ENCODE measurements at places on chromosomes 4 and X.

DNA sequence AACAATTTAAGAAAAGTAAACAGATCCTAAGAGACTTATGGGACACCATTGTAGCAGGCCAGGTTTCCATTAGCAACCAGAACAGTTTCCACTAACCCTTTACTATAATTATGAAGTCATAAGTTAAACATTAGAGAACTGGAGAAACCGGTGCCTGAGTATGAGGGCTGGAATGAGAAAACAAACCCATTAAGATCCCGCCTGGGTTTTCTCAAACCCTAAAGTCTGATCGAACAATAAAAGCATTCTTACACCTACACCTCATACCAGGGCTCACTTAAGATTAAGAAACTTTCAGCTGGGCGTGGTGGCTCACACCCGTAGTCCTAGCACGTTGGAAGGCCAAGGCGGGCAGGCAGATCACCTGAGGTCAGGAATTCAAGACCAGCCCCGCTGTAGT lies 13.7 kb upstream of the DHX15 start:
- DNase-seq: no peak

- DNase-seq: no peak
These were observed 147.7 kb upstream of the GYPA start for GRCh38 chr4:144288011-144288903.

- DNase-seq: no peak
These were observed 597.6 kb upstream of the MAGEB2 start for GRCh38 chrX:29617725-29618124.

GRCh38 chrX:134692990-134693389 lies 34.7 kb upstream of the PLAC1 start:
- no peak for DNase-seq

DNA sequence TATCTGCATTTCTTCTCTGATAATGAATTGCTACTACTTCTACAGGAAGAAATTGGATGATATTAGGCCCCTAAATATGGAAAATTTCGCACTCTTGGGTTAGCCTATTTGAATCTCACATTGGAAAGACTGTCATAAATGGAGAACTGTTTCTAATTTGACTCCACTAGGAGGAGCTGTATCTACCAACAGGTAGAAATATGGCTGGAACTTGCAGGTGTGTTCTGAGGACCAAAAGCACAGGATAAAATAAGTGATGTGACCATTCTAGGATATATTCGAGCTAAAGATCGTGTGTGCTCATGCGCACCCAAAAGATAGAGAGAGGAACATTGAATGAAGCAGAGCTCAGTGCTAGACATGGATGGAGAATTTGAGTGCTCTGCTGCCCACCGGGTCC lies 4.8 kb upstream of the NKAP start:
- DNase-seq: no peak

GRCh38 chr4:152356428-152357034 lies 179.4 kb downstream of the FBXW7 start:
- no peak for DNase-seq

- no peak for DNase-seq
These were observed 602.8 kb upstream of the DIPK2B start for GRCh38 chrX:45803383-45803921.

- DNase-seq: no peak
These were observed 788 bp downstream of the SHROOM2 start for GRCh38 chrX:9786798-9787635.

GRCh38 chrX:29851857-29852605 lies 363.3 kb upstream of the MAGEB2 start:
- no peak for DNase-seq

DNA sequence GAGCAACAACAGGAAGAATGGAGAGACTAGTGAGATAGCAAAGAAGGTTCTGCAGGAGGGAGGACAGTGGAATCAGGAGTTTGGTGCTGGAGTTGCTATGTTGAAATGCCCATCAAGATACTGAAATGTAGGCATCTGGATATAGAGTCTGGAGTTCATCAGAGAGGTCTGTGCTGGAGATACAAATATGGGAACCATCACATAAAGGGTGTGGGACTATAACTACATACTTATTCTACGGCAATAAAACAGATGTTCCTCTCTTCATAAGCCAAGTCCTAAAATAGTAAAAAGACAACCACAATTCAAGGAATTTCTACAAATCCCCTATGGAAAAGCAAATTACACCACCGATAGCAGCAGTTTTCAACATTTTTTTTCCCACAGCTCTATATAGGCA lies 1.6 kb downstream of the MED14 start:
- DNase-seq: no peak

DNA sequence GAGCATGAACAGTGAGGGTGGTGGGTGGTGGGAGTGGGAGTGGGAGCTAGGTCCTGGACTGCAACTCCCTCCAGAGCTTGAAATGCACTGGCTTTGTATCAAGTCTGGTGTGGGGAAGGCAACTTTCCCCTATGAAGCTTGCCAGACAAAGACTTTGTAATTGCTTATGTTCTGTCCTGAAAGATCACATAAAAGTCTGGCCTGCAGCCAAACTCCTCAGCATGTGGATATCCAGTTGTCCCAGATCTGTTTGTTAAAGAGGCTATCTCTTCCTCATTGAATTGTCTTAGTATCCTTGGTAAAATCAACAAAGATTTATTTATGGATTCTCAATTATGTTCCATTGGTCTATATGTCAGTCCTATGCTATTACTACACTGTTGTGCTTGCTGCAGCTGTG lies 607.9 kb downstream of the GLUD2 start:
- DNase-seq: no peak

DNA sequence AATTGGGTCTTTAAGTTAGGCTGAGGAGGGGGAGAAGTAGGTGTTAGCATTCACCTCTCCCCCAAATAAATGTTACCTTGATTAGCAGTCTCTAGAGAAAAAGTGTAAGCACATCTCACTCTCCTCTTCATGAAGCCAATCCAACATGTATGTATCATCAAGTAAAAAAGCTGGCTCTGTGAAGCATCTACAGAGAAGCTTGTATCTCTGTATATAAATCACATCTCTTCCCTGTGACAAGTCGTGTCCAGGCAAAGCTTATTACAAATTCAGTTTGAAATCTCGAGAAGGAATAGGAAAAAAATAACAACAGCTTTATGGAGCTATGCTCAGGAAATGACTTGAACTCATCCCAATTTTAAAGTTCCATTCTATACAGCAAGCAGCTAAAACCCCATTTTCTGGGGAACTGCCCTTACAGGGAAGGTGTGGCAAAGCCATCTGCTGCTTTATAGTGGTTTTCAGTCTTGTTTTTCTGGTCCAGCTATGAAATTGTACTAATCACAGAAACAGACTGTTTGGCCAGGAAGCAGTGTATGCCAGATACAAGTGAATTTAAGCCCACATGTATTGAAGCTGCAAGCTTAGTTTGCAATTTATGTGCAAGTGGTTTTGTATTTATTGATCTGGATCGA lies 313.3 kb upstream of the NOCT start:
- peak; percentile 74 for DNase-seq

- no peak for DNase-seq
These were observed 214.5 kb downstream of the NAF1 start for GRCh38 chr4:162952232-162952631.

GRCh38 chr4:86959588-86960500 lies 25.0 kb downstream of the AFF1 start:
- DNase-seq: no peak

GRCh38 chr4:38185406-38186144 lies 225.4 kb downstream of the PTTG2 start:
- DNase-seq: no peak

DNA sequence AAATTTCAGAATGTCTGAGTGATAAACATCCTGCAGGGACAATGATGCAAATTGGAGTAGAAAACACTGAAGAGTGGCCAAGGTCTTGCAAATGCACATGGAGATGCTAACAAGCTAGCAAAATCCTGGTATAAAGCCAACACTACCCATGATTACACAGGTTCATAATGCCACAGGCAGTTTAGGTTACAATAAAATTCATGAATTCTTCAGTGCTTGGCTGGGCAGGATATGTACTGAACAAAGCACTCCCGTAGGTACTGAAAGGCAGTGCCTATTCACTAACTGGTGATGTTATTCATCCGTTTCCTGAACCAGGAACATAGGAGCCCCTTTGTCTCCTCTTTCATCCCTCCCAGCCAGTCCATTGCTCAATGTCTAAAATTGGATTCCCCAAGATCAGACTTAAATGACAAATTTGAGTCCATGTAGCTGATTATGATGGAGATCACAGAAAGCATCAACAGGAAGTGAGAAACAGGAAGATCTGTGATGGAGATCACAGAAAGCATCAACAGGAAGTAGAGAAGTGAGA lies 244.5 kb downstream of the DMD start:
- DNase-seq: no peak

GRCh38 chr4:17260166-17260907 lies 251.6 kb downstream of the QDPR start:
- DNase-seq: no peak

GRCh38 chr4:7213807-7214206 lies 21.5 kb downstream of the SORCS2 start:
- DNase-seq: no peak

GRCh38 chrX:123336666-123337065 lies 152.6 kb downstream of the GRIA3 start:
- no peak for DNase-seq

- no peak for DNase-seq
These were observed 41.3 kb upstream of the MXD4 start for GRCh38 chr4:2303121-2303685.

DNA sequence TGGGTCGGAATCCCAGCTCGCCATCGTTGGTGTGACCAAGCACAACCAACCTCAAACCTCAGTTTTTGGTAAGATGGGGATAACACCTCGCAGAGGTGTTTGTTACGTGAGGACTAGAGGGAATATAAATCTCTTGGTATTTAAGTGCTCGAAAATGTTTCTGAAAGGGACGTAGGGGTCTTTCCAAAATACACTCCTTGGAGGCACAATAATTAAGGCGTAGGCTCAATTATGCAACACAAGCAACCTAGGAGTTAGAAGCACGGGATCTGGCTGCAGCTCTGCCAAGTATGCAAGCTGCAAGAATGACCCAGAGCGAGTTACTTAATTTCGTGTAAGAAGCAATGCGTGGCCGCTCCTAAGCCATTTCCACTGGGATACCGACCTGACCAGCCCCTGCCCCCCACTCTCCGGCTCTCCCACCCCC lies 552 bp downstream of the ADH5 start:
- DNase-seq: peak; percentile 62

Data from hindlimb muscle (tissue), 1 donor.